T-cell (primary cell): ENCODE measurements at places on chromosomes 13 and 19. TPM values are rescaled to one million over a fixed set of nuclear protein-coding genes. Genes with fewer than 3 reads are reported as not detected.

The IGFL3 gene
- not detected for total RNA-seq

The LRG1 gene
- 0.13 TPM for total RNA-seq

The WDR62 gene
- total RNA-seq: 3.3 TPM

The NAPSA gene
- 2.6 TPM for total RNA-seq

The TTYH1 gene
- not detected for total RNA-seq

DNA sequence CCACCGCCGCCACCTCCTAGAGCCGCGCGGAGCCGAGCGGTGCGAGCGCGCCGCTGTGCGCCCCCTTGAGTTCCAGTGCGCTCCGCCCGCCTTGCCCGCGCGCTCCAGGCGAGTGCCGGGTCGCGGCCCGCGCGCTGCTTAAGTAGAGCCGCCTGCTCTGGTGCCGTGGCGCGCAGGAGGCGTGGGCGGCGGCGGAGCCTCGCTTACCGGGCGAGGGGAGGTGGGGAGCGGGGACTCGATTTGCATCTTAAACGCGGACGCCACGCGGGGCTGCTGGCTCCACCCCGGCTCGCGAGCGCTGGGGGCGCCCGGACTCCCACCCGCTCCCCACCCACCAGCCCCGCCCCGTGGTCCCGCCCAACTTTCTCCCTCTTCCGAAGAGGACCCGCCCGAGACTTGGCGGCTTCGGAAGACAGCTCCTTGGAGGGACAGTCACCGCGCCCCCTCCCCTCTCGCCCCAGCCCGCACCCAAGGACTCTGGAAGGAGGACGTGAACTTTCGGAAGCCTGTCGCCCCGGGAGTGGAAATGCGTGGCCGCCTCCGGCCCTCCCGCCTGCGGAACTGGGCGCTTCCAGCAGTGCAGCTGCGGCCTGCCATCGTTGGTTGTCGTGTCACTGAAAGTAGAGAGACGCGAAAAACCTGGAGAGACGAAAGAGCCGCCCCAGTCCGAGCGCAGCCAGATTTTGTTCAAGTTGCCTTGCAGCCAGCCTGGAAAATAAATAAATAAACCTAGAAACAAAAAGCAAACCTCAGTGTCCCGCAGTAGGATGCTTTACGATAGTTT lies at the start of gene KCTD12:
TSS of gene KCTD12 (minus strand) at position 114 of the 784 bp plus-strand sequence. CDS start 257 bp downstream, outside the sequence.
- no peaks in the 10 kb centered on the region for H3K36me3 ChIP-seq
- DNase-seq: peak; percentile 57
- peaks cover 11% of the 10 kb centered on the region for H3K4me1 ChIP-seq
- no peak within 1 kb of the TSS for H3K27ac ChIP-seq

- DNase-seq: no peak
- no peaks in the 10 kb centered on the region for H3K36me3 ChIP-seq
- H3K27ac ChIP-seq: no peak overlapping the region
- H3K4me3 ChIP-seq: no peak overlapping the region
- no peaks in the 10 kb centered on the region for H3K4me1 ChIP-seq
- H3K27me3 ChIP-seq: no peaks in the 10 kb centered on the region
Measured at GRCh38 chr19:38023671-38024541, 116.9 kb downstream of the SIPA1L3 start.

- no peaks in the 10 kb centered on the region for H3K36me3 ChIP-seq
- peaks cover 10% of the 10 kb centered on the region for H3K4me1 ChIP-seq
- no peak within 1 kb of the TSS for H3K27ac ChIP-seq
- no peak for DNase-seq
Measured at GRCh38 chr13:46387064-46387851, at the start of gene RUBCNL. RUBCNL (minus strand) TSS chr13:46387252; CDS start chr13:46372475, 14,777 bp downstream.

DNA sequence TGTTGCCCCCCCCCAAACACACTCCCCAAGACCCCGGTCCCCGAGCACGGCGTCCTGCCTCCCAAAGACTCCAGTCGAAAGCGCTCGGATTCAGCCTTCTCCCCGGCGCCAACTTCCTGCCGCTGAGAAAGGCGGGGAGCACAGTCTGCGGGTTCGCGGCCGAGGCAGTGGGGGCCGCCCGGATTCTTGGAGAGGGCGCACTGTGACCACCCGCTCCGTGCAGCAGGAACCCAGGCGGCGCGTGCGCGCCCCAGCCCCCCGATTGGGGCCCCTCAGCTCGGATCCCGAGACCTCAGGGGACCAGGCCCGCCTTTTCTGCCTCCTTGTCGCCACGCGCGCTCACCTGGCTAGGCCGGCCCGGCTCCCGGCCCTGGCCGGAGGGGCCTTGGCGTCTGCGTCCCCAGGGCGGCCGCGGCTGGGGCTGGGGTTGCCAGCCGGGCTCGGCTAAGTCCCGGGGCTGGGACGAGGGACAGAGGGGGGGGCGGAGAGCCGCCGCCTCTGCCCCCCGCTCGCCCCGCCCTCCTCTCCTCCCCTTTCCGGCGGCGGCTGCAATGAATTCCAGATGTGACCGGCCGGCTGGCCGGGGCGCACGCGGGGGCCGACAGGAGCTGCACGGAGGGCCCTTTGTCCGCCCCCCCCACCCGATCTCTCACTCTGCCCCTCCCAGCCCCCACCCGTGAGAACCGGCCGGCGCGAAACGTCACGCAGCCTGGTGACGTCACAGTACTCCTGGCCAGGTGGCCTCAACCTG lies at the start of gene S1PR2:
TSS of gene S1PR2 (minus strand) at position 471 of the 751 bp plus-strand sequence. CDS start 6,426 bp downstream, outside the sequence.
- H3K27me3 ChIP-seq: no peaks in the 10 kb centered on the region
- H3K36me3 ChIP-seq: no peaks in the 10 kb centered on the region
- H3K4me1 ChIP-seq: peaks cover 58% of the 10 kb centered on the region
- peak; percentile 71 for DNase-seq
- peak within 1 kb of the TSS; percentile 75 for H3K4me3 ChIP-seq
- H3K27ac ChIP-seq: peak within 1 kb of the TSS; percentile 90

DNA sequence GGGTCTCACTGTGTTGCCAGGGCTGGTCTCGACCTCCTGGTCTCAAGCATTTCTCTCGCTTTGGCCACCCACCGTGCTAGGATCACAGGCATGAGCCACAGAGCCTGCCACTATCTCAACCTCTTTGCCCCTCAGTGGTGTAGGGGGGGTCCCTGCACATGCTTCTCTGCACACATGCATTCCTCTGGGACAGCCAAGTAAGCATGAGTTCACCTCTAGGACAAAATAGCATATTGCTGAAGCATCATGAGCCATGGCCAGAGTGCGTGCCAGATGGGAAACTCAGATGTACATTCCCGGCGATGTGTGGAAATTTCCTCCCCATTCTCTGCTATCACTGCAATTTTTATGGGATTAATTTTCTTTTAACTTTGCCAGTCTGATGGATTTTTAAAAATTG lies 23.1 kb downstream of the CHAF1A start:
- no peaks in the 10 kb centered on the region for H3K27me3 ChIP-seq
- H3K36me3 ChIP-seq: peaks cover 22% of the 10 kb centered on the region
- H3K4me3 ChIP-seq: no peak overlapping the region
- no peaks in the 10 kb centered on the region for H3K4me1 ChIP-seq

GRCh38 chr19:6556480-6557195 lies 25.8 kb downstream of the TNFSF9 start:
- DNase-seq: no peak
- H3K4me3 ChIP-seq: no peak overlapping the region
- no peaks in the 10 kb centered on the region for H3K36me3 ChIP-seq
- H3K27ac ChIP-seq: no peak overlapping the region
- H3K4me1 ChIP-seq: peaks cover 9% of the 10 kb centered on the region

DNA sequence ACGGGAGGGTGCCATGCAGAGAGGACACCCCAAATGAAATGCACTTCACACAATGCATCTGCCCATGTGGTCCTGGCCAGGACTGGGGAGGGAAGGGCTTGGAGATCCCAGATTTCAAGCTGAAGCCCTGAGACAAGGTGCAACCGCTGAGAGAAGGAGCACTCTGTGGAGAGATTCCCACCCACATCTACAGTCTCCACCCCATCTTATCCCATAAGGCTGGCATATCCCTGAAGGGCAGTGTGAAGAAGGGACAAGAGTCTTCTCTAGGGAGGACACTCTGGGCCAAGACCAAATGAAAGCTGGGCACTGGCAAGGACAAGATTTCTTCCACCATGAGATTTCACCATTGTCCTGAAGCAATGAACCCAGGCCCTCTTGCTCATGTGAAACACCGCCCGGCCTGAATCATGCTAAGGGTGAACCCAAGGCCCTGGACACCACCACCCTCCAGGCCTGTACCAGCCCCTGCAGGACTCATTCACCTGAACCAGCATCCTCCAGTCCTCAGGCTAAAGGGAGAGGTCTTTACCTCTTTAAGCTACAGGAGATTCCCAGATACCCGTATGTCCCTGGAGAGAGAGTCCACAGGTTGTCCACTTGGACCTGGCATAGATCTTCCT lies 20.5 kb downstream of the CEACAM4 start:
- no peak overlapping the region for H3K27ac ChIP-seq
- no peaks in the 10 kb centered on the region for H3K36me3 ChIP-seq
- H3K27me3 ChIP-seq: no peaks in the 10 kb centered on the region
- no peak for DNase-seq
- H3K4me3 ChIP-seq: no peak overlapping the region
- no peaks in the 10 kb centered on the region for H3K4me1 ChIP-seq

DNA sequence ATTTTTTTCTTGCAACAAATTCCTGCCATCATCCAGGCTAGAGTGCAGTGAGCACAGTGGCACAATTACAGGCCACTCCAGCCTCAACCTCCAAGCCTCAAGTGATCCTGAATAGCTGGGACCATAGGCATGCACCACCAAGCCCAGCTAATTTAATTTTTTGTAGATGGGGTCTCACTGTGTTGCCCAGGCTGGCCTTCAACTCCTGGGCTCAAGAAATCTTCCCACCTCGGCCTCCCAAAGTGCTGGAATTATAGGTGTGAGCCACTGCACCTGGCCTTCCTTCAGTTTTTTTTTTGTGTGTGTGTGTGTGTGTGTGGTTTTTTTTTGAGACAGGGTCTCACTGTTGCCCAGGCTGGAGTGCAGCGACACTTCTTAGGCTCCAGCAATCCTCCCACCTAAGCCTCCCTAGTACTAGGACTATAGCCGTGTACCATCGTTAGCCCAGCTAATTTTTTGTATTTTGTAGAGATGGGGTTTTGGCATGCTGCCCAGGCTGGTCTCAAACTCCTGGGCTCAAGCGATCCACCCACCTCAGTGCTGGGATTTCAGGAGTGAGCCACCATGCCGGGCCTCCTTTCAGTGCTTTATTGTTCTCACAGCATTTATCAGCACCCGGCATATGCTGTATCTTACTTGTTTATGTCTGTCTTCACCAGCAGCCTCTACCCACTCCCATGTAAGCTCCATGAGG lies 5.9 kb upstream of the SRRM5 start:
- no peaks in the 10 kb centered on the region for H3K4me1 ChIP-seq
- H3K4me3 ChIP-seq: no peak overlapping the region
- H3K27ac ChIP-seq: no peak overlapping the region
- no peaks in the 10 kb centered on the region for H3K27me3 ChIP-seq

GRCh38 chr13:30711375-30711774 lies 24.0 kb upstream of the ALOX5AP start:
- H3K36me3 ChIP-seq: no peaks in the 10 kb centered on the region
- H3K27me3 ChIP-seq: peaks cover 8% of the 10 kb centered on the region
- no peak overlapping the region for H3K4me3 ChIP-seq

GRCh38 chr13:111361046-111361872 lies 40.8 kb downstream of the TEX29 start:
- H3K27me3 ChIP-seq: peaks cover 37% of the 10 kb centered on the region
- H3K27ac ChIP-seq: no peak overlapping the region
- H3K36me3 ChIP-seq: no peaks in the 10 kb centered on the region
- DNase-seq: no peak

GRCh38 chr13:111859354-111860230 lies 207.4 kb upstream of the SOX1 start:
- no peak overlapping the region for H3K4me3 ChIP-seq
- no peaks in the 10 kb centered on the region for H3K27me3 ChIP-seq
- no peaks in the 10 kb centered on the region for H3K4me1 ChIP-seq
- no peaks in the 10 kb centered on the region for H3K36me3 ChIP-seq

GRCh38 chr13:50842990-50843256 lies 569 bp downstream of the DLEU7 start:
- peak overlapping the region; percentile 69 for H3K4me3 ChIP-seq
- no peak overlapping the region for H3K27ac ChIP-seq
- peaks cover 14% of the 10 kb centered on the region for H3K27me3 ChIP-seq
- no peak for DNase-seq
- H3K4me1 ChIP-seq: peaks cover 6% of the 10 kb centered on the region
- H3K36me3 ChIP-seq: no peaks in the 10 kb centered on the region

GRCh38 chr13:28250542-28250941 lies 112.2 kb downstream of the PAN3 start:
- no peak overlapping the region for H3K4me3 ChIP-seq
- H3K4me1 ChIP-seq: no peaks in the 10 kb centered on the region
- DNase-seq: no peak
- H3K36me3 ChIP-seq: no peaks in the 10 kb centered on the region
- no peaks in the 10 kb centered on the region for H3K27me3 ChIP-seq
- no peak overlapping the region for H3K27ac ChIP-seq

- H3K27ac ChIP-seq: no peak overlapping the region
- no peak overlapping the region for H3K4me3 ChIP-seq
- no peaks in the 10 kb centered on the region for H3K36me3 ChIP-seq
- H3K4me1 ChIP-seq: no peaks in the 10 kb centered on the region
Measured at GRCh38 chr13:92150606-92151005, 752.2 kb downstream of the GPC5 start.

- H3K27ac ChIP-seq: peak overlapping the region; percentile 67
- peak overlapping the region; percentile 66 for H3K4me3 ChIP-seq
- H3K27me3 ChIP-seq: no peaks in the 10 kb centered on the region
- peaks cover 28% of the 10 kb centered on the region for H3K36me3 ChIP-seq
- H3K4me1 ChIP-seq: peaks cover 10% of the 10 kb centered on the region
Measured at GRCh38 chr19:2097203-2097885, 629 bp downstream of the IZUMO4 start.

DNA sequence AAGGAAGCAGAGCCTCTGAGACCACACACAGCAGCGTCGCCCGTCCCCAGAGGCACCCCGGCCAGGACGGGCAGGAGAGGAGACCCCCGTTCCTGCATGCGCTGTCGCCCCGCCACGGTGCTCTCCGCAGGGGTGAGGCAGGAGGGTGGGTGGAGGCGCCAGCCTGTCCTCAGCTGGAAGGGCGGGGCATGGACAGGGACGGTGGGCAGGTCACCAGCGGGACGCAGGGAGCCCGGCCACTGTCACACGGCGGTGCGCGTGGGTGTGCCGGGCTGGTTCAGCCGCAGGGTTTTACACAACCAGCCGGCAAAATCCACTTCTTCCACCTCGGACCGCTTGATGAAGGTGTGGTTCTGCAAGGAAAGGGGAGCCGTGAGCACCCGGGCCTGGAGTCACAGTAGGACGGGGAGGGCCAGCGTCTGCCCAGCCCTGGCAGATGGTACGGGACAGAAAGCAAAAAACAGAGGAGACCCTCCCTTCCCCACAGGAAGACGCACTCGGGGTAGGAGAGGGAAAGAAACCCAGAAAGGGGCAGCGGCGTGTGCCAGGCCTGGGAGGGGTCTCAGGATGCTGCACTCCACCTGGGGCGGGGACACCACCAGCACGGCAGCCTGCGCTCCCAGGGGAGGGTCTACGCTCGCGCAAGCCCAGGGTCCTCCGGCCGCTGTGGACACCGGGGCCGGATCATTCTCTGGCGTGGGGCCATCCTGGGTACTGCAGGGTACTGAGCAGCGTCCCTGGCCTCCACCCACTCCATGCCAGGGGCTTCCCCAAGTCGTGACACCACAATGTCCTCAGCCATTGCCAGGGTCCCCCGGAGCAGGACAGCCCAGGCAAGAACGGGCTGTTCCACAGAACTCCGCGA lies 23.9 kb upstream of the ZBTB7A start:
- H3K36me3 ChIP-seq: peaks cover 17% of the 10 kb centered on the region
- H3K4me1 ChIP-seq: peaks cover 47% of the 10 kb centered on the region
- H3K4me3 ChIP-seq: no peak overlapping the region
- DNase-seq: no peak
